ENCODE measurements at places on chromosomes 4 and X. TPM values are rescaled to one million over a fixed set of nuclear protein-coding genes. Genes with fewer than 3 reads are reported as not detected.

The FGF5 gene
- total RNA-seq = not detected

The INTS6L gene
- 9.6 TPM for total RNA-seq

The ARHGAP6 gene
- total RNA-seq = 4.1 TPM

The HHIP gene
- 0.46 TPM for total RNA-seq

The DCUN1D4 gene
- total RNA-seq = 61.0 TPM

The BGN gene
- total RNA-seq = 393 TPM

The CT47B1 gene
- not detected for total RNA-seq

The TRIM2 gene
- 15.4 TPM for total RNA-seq

The GDPD2 gene
- total RNA-seq = 0.13 TPM

The SLC25A31 gene
- not detected for total RNA-seq

The SH3BGRL gene
- 127 TPM for total RNA-seq

The CFAP99 gene
- not detected for total RNA-seq

The AMBN gene
- not detected for total RNA-seq

The CACNA1F gene
- total RNA-seq = 0.59 TPM

The GCNA gene
- 3.0 TPM for total RNA-seq

The IBSP gene
- total RNA-seq = not detected

The HAND2 gene
- 1.5 TPM for total RNA-seq

The CLDN24 gene
- not detected for total RNA-seq

The GLRB gene
- total RNA-seq = 1.0 TPM

The CCDC158 gene
- not detected for total RNA-seq

The GAGE13 gene
- not detected for total RNA-seq

The IL1RAPL1 gene
- total RNA-seq = 0.18 TPM

The RP2 gene
- 16.6 TPM for total RNA-seq

The SMPX gene
- not detected for total RNA-seq

The PASD1 gene
- not detected for total RNA-seq

The CHM gene
- total RNA-seq = 18.1 TPM

The ANKRD50 gene
- total RNA-seq = 39.1 TPM

The CLCN3 gene
- 58.0 TPM for total RNA-seq

The STBD1 gene
- 1.8 TPM for total RNA-seq

The EOLA2 gene
- total RNA-seq = 118 TPM

The C4orf36 gene
- 0.72 TPM for total RNA-seq

The DRD5 gene
- not detected for total RNA-seq

The UGT2B15 gene
- total RNA-seq = not detected

The FREM3 gene
- total RNA-seq = 0.56 TPM

The HPF1 gene
- total RNA-seq = 30.2 TPM

The NR3C2 gene
- total RNA-seq = 0.54 TPM

The PRRG1 gene
- 16.5 TPM for total RNA-seq

The ITGB1BP2 gene
- total RNA-seq = 2.8 TPM

The MAGEB17 gene
- not detected for total RNA-seq

The SYTL5 gene
- total RNA-seq = not detected

The MAGIX gene
- total RNA-seq = 1.2 TPM

The HELT gene
- not detected for total RNA-seq

The PALLD gene
- 16.4 TPM for total RNA-seq

The CYTL1 gene
- total RNA-seq = not detected

The UGT8 gene
- 4.1 TPM for total RNA-seq

The SYTL4 gene
- 3.9 TPM for total RNA-seq

The CXorf66 gene
- total RNA-seq = not detected

The SLC4A4 gene
- 5.0 TPM for total RNA-seq

The PRR32 gene
- total RNA-seq = not detected

The PRKG2 gene
- 0.72 TPM for total RNA-seq

The TLR10 gene
- not detected for total RNA-seq

Data from endothelial cell (in vitro differentiated cells).